ENCODE measurements at places on chromosomes 7 and 10.

GRCh38 chr10:71241830-71242621 is 29.7 kb downstream of the UNC5B start:
- no peak for DNase-seq

DNA sequence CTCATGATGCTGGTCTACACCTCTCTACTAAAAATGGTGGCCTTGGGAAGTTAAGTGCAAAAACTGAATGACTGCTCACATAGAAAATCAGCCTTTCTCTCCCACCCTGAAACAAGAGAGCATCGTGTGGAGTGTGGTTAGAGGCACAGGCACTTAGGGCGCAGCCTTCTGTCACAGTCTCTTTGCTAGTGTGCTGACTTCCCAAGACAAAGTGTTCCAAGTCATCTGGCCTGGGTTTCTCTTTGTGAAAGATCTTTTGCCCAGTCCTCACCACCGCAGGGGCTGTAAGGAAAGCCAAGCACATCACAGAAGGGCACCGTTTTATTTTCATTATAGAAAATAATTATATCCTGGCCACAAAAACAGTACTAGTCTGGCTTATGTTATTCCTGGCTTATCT is 12.5 kb downstream of the STN1 start:
- DNase-seq, result no peak

DNA sequence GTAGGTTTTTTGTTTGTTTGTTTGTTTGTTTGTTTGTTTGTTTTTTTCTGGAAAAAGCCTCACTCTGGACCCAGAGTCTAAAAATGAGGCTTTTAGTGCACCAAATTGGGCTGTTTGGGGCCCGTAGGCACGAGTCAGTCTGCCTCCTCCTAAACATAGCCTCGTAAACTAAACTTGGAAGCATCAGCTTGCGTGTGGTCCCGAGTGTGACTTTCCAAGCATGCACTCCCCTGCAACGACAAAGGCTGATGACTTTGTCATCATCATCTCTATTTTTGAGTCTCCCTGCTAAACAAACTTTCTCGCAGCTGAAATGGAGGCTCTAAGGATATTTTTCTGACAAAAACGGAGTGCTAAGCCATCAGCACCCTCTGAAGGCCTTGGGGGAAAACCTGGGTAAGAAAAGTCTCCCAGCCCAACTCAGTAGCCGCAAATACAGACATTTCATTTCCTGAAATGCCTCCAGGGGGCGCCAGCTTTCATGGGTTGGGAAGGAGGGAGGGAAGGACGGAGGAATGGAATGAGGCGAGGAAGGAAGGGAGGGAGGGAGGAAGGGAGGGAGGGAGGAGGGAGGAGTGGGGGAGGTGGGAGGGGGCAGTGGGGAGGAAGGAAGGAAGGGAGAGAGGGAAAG is 245.9 kb downstream of the KCNMA1 start:
- DNase-seq, result no peak

- no peak for DNase-seq
Measured at GRCh38 chr7:17297243-17297642, 1.2 kb upstream of the AHR start.

DNA sequence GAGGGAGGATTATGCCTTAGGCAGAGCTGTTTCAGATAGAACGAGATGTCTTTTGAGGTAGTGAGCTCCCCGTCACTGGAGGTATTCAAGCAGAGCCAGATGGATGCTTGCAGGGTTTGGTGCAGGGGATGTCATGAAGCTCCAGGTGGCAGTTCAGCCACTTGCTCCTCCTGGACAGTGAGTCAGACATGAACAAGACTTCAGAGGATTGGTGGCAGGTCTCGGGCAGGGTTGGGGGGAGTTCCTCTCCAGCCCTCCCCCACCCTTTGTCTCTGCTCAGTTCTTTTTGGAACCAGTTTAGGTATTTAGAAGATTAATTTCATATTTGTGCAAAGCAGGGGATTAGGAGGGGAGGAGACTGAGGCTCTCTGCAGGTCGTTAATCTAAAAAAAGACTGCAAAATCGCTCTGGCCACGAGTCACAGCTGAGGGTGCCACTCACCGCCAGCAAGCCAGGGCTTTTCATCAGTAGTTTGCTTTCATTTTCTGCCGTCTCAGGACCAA is 21.5 kb upstream of the MYL10 start:
- DNase-seq, result no peak

GRCh38 chr10:80104066-80104926 is 25.8 kb downstream of the TMEM254 start:
- DNase-seq, result no peak

All from activated effector memory CD4-positive, alpha-beta T cell treated with Interleukin-2 at 50 U/mL for 16 hours (primary cell).